ENCODE measurements at places on chromosomes 16 and 17. TPM values are rescaled to one million over a fixed set of nuclear protein-coding genes. Genes with fewer than 3 reads are reported as not detected.
A peak's percentile ranks its signal among the peaks of the same experiment; 100 is the strongest.

DNA sequence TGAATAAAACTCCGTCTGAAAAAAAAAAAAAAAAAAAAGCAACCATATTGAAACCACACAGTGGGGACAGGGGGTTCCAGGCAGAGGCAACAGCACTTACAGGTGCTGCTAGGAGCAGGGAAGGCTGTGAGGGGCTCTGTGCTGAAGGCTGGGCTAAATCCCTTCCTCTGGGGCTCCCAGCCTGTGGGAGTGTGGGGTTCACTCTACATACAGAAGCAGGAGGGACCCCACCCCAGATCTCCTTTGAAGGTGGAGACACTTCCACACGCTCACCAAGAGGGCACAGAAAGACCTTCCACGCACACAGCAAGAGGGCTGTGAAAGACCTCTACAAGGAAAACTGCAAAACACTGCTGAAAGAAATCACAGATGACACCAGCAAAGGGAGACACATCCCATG is 53.9 kb downstream of the USP22 start:
- peak; percentile 5 for DNase-seq

- DNase-seq, result peak; percentile 75
Observed at GRCh38 chr17:30278032-30278431, 13.7 kb downstream of the BLMH start.

- no peak for DNase-seq
Observed at GRCh38 chr17:44065668-44066203, 735 bp downstream of the LSM12 start.

The ITGA2B gene
- total RNA-seq, result 0.49 TPM

The BAIAP3 gene
- 3.0 TPM for total RNA-seq
